ENCODE measurements at places on chromosomes 11 and 22.

DNA sequence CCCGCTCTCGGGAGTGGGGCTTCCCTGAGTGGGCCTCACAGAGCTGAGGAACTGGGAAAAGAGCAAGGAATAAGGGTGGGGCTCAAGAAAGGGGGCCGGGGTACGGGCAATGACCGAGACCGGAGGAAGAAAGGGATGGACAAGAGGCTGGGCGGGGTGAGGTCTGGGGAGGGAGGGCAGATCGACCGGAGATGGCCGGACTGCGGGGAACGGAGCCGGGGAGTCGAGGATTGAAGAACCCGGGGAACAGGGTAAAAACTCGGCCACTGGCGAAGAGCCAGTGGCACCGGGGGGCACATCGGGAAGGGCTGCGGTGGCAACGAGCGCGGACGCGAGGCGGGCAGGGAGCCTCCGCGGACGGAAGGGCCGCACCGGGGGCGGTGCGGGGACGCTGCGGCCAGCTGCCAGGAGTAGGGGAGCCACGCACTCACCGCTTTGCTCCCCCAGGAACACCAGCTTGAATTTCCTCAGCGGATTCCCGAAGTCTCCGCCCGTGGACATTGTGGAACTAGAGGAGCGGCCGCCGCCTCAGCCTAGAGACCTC is 667 bp downstream of the RAB6A start:
- DNase-seq = peak; percentile 34

- peak; percentile 7 for DNase-seq
These were observed 523.6 kb upstream of the LUZP2 start for GRCh38 chr11:23973244-23973643.

DNA sequence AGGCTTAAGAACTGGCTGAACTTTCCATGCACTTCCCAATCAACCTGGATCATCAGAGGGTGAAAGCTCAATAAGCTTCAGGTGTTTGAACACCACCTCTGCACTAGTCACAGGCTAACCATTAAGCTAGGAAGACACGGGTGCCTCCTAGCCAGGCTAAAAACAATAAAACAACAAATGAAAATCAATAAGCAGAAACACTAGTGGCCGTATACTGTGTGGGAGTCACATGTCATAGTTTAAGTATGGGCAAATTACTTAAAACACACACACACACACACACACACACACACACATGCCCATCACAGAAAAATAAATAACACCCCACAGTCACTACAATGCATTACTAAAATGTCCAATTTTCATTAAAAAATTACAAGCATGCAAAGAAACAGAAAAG is 85.2 kb downstream of the APOL5 start:
- no peak for DNase-seq

GRCh38 chr22:17855572-17856290 is 81.5 kb upstream of the BID start:
- DNase-seq = no peak

DNA sequence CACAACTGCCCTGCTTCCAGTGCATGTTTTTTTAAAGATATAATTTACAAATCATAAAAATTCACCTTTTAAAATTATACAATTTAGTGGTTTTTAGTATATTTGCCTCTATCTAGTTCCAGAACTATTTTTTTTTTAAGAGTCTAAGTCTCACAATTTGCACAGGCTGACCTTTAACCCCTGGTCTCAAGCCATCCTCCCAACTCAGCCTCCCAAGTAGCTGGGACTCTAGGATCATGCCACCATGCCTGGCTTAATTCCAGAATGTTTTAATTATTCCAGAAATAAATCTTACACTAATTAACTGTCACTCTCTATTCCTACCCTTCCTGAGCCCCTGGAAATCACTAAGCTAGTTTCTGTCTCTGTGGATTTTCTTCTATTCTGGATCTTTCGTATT is 1.4 kb upstream of the ARCN1 start:
- no peak for DNase-seq

DNA sequence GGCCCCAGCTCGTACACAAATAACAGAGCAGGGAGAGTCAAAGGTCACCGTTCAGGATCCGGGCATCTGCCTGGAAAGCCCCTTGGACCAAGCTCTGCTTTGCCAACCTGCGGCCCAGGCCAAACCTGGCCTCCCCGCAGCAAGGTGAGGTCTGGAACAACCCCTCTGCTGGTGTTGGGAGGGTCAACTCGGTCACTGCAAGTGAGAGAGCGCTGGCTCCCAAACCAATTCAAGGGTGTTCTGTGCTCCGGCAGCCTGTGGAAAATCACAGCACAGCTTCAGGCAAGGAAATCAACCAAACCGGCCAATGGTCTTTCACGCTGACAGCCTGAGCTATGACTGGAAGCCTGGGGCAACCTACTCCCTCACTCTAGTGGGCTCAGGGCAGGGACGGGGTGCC is 63.4 kb downstream of the MYH9 start:
- no peak for DNase-seq

DNA sequence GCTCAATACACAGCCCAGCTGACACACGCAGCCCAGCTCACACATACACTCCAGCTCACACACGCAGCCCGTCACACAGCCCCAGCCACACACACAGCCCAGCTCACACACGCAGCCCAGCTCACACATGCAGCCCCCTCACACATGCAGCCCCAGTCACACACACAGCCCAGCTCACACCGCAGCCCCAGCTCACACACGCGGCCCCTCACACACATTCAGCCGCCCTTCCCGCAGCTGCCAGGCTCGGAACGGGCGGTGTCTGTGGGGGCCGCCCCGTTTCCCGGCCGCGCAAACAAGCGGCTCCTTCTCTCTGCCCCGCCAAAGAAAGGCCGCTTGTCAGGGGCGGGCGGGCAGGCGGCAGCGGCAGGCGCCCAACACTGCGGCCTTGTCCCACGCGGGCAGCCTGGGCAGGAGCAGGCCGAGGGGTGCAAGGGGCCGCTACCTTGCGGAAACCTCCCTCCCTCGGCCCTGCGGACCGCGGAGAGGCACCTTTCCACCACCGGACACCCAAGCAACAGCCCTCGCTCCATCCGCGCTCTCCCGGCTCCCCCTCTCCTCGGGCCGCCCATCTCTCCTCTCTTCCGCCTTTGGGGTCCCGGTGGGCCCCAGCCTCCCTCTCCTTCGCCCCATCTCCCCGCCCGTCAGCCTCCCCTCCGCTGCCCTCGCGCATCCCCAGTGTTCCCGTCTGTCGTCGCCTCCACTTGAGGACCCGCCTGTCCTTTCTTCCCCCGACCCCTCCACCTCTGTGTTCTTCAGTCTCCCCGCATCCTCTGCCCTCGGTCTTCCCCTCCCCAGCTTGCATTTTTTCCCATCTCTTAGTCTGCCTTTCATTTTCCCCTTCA is 2.2 kb downstream of the PHLDB1 start:
- no peak for DNase-seq

DNA sequence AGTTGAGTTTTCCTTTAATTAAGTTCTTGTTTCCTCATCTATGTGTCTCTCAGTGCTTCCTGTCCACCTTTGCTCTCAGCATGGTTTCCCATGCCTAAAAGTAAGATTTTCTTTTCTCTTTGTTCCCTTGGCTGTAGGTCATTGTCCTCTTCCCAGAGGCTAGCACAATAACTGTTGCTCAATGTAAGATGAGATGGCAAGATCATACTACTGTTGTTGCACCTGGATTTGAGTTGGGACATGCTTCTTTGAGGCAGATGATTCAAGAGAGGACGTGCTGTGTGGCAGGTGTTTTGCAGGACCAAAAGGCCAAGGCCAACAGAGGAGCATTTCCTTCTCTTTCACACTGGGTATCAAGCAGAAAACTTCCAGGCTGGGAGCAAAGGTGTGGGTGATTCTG is 11.3 kb upstream of the NELL1 start:
- DNase-seq = no peak

- peak; percentile 85 for DNase-seq
These were observed 19.1 kb downstream of the TNRC6B start for GRCh38 chr22:40196628-40197360.

DNA sequence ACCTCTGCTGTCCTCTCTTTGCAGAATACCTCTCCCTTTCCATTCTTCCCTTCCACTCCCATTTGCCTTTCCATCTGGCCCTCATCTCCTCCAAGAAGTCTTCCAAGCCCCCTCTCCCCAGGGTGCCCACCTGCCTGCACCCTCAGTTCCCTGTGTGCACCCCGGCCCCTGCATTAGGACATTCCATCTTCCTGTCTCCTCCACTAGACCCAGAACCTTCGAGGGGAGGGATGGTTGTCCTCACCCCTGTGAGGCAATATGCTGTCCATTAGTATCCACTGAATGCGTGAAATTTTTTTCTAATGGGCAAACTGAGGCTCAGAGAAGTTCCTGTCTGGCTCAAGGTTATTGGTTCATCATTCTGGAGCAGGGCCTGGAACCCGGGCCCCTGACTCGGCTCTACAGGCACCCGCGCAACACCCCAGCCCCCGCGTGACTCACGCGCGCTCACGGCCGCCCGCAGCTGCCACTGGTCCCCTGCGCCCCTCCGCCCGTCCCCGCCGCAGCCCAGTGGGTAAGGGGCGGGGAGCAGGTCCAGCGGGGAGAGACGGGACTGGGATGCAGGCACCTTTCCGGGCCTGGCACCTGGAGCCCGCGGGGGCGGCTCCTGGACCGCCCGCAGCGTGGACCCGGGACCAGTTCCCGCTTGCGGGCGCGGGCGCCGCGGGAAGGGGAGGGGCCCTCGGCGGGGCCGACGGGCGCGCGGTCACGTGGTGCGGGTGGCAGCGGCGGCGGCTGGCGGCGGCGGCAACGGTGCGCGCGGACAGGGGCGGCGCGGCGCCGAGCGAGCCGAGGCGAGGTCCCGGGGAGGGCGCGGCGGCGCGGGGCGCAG is 7.0 kb downstream of the SEPTIN3 start:
- no peak for DNase-seq

DNA sequence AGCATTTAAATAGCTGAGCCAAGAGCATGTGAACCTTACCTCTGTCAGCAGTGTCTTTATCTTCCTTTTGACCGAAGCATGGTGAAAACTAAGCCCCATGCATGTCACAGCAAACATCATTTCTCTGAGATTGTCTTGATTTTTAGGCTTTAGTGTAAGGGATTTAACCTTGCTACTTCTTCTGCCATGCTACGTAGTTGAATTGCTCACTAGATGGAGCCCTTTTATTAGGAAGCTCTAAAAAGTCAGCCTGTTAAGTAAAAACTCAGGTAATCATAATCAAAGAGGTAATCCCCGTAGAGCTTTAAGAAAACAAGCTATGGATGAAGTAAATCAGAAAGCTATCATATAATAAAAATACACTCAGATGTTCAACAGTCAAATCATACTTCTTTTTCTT is 149.5 kb downstream of the PGR start:
- DNase-seq = no peak

DNA sequence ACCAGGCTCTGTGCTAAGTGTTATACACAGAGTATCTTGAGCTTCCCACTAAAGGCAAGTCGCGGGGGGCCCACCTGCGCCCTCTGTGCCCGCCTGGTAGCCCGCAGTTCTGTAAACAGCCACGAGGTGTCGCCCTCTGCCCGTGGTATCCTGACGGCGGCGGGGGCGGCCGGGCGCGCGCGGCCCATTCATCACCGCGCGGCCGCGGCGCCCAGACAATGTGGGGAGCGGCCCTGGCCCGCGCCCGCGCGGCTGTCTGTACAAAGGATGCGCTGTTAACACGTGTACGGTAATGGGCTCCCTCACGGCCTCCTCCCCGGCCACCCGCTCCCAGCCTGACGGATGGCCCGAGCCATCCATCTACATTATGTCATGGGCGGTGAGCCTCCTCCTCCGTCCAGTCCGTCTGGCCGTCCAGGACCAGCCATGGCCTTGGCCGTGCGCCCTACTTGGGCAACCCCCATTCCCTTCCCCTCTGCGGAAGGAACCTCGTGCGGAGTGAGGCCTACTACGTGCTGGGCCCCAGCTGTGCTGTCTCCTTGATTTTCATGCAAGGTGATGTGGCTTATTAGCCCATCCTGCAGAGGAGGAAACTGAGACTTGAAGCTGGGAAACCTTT is 99.4 kb downstream of the MIAT start:
- peak; percentile 30 for DNase-seq

- DNase-seq = peak; percentile 16
These were observed 110.5 kb downstream of the ATG16L2 start for GRCh38 chr11:72924568-72925190.

GRCh38 chr11:115706626-115707135 is 202.5 kb upstream of the CADM1 start:
- DNase-seq = no peak

GRCh38 chr22:29167032-29167911 is 38.4 kb upstream of the EMID1 start:
- DNase-seq = no peak

DNA sequence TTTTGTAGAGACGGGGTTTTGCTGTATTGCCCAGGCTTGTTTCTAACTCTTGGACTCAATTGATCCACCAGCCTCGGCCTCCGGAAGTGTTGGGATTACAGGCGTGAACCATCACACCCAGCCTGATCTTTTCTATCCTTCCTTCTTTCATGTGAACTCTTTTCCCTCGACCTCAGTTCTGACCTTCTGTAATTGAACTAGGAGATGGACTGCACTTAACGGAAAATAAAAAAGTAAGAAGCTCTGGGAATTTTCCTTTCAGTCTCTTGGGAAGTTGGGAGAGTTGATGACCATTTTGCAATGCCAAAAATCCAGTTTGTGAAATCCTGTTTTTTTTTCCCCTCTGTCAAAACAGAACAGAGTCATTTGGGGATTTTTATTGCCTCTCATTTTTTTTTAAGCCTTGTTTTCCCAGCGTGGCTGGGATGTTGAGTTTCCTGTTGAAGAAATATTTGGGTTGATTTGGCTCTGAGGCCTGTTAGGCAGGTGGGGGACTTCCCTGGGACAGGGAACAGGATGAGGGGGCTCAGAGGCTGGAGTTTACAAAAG is 26.9 kb upstream of the CYB5R3 start:
- DNase-seq = no peak

- no peak for DNase-seq
These were observed 3.9 kb downstream of the PRDM11 start for GRCh38 chr11:45150301-45150700.

GRCh38 chr11:46725338-46726205 is 6.6 kb downstream of the F2 start:
- DNase-seq = no peak

DNA sequence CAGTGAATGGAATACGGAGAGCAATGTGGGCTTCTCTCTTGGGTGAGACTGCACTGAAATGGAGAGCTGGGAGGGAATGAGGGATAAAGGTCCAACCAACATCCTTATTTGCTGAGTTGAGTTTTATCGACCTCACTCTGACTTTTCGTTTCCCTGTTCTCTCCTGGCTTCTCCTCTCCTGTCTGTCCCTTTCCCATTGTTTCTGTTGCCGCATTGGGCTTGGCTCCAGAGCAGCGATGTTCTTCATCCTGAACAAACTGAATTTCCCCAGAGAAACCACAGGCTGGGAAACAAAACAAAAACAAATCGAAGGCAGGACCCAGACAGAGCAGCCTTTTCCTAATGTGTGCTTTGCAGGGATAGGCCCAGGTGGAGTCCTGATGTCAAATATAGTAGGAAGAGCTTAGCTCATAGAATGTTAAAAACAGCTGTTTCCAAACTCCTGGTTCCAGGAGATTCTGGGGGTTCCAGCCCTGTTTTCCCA is 30.0 kb downstream of the MOV10L1 start:
- DNase-seq = no peak

GRCh38 chr11:93591247-93591898 is 48.2 kb upstream of the SMCO4 start:
- peak; percentile 52 for DNase-seq

- peak; percentile 87 for DNase-seq
These were observed 6.8 kb downstream of the RNF214 start for GRCh38 chr11:117239295-117239694.

Measured in NCI-H226 (cell line).